ENCODE measurements at places on chromosomes 4 and X. TPM values are rescaled to one million over a fixed set of nuclear protein-coding genes. Genes with fewer than 3 reads are reported as not detected.

DNA sequence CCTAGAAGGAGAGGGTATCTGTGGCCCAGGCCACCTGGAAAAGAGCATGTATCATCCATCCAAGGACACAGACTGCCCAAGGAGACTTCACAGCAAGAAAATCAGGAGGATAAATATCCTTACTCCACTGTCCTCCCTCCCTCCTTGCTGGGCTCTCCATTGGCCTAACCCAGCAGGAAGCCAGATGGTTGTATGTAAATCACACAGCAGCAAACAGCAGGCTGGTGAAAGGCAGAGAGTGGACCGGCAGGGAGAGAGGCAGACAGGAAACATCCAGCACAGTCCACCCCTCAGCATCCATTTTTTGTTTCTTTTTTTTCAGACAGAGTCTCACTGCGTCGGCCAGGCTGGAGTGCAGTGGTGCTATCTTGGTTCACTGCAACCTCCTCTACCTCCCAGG lies 17.5 kb downstream of the TXK start:
- DNase-seq, result no peak

- DNase-seq, result no peak
These were observed 29.1 kb downstream of the STAG2 start for GRCh38 chrX:123990602-123991001.

- no peak for DNase-seq
These were observed 271.6 kb downstream of the TLL1 start for GRCh38 chr4:166144607-166145006.

- no peak for DNase-seq
These were observed 353.3 kb downstream of the ARHGAP24 start for GRCh38 chr4:85828027-85828890.

GRCh38 chrX:15497865-15498264 lies 2.7 kb upstream of the BMX start:
- DNase-seq, result no peak

DNA sequence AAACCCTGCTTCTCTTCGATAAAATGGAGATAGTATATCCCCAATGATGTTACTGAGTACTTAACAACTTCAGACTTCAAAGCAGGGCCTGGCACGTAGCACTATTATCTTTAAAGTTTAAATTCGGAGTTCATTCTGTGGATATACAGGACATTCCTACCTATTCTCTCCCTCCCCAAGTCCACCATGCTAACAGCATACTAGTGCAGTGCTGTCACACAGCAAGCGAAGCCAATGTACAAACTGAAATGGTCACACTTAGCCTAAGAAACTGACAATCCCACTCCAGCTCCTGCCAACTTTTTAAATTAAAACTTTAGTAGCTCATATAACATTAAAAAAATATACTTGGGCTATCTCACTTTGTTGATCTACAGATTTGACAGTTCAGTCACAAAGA lies 1.2 kb upstream of the DNAJB14 start:
- DNase-seq, result no peak

- no peak for DNase-seq
These were observed 109.5 kb downstream of the FRAS1 start for GRCh38 chr4:78166622-78167021.

DNA sequence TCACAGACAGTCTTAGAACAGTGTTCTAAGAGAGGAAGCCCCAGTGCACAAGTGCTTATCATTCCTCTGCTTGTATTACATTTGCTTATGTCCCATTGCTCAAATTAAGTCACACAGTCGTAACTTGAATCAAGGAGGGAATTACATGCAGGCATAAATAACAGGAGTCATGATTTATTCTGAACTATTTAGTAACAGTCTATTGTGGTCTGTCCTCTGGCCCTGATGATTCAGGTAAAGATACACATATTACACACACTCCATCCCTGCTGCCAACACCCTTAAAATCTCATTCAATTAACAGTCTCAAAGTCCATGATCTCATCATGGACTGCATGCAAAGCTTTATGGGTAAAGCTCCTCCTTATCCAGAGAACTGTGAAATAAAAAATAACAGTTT lies 60.1 kb downstream of the GRIA2 start:
- DNase-seq, result no peak

DNA sequence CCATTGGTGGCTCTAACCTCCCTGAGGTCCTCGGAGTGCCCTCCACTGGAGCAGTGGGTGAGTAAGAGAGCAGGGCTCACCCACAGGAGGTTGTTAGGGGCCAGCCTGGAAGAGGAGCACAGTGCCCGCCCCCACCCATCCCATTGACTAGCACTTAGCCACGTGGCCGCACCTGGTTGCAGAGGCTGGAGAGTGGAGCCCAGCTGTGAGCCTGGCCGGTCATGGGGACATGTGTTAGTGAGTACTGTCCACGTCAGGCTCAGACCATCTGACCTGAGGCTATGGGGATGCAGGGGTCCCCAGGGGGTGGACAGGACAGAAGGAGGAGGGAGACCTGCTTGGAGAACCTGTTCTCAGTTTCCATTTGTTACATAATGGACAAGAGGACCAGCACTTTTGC lies 1.4 kb upstream of the MAN2B2 start:
- no peak for DNase-seq

GRCh38 chrX:72145181-72145580 lies 13.5 kb upstream of the RTL5 start:
- DNase-seq, result no peak

- DNase-seq, result no peak
These were observed 43.0 kb downstream of the BANK1 start for GRCh38 chr4:101833480-101833879.

- DNase-seq, result no peak
These were observed 58.6 kb downstream of the AREG start for GRCh38 chr4:74503580-74503979.

GRCh38 chr4:21742326-21742725 lies 206.2 kb downstream of the KCNIP4 start:
- DNase-seq, result no peak

DNA sequence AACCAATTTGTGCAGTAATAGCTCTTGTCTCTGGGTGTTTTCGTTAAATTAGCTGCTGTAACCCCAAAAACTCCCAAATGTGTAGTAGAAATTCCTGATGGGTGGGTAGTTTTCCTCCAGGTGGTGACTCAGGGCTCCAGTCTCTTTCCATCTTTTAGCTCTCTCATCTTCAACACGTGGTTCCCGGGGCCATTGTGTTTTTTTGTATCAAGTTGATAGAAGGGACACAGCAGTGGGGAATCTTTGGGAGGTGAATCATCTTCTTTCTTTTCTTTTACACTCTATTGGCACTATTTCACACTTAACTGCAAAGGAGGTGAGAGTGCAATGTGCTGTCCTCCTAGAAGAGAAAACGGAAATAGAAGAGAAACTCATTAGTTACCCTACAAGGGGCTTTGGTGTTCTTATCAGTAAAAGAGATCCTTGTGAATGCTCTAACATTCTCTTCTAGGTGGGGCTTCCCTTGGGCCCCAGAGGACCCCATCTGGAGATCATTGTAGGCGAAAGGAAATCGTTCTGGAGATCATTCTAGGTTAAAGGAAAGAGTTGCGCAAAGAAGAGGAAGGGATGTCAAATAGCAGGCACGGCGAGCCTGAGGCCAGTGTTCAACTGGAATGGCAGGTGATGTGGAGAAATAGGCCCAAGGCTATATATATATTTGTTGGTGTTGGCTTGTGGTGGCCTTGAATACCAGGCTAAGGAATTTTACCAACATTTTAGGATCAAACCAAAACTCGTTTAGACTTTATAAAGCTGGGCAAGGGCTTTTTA lies 68.2 kb upstream of the ACSL1 start:
- DNase-seq, result no peak

DNA sequence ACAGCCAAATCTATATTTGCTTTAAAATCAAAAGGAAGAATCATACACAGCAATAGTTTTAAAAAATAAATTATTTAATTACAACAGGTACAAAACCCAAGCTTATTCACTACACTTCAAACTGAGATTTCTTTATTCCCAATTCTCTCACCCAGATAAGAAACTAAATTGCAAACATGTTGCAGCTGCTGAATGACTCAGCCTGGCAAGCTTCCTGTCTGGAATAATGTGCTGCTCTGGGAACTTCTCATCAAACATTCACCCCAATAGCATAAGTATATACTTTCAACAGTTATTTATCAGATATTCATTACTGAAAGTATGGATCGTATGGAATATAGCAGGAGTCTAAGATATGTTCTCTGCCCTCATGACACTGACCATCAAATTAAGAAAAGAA lies 43.0 kb upstream of the GABRA2 start:
- peak; percentile 14 for DNase-seq

GRCh38 chr4:910366-911091 lies 21.6 kb downstream of the GAK start:
- no peak for DNase-seq

DNA sequence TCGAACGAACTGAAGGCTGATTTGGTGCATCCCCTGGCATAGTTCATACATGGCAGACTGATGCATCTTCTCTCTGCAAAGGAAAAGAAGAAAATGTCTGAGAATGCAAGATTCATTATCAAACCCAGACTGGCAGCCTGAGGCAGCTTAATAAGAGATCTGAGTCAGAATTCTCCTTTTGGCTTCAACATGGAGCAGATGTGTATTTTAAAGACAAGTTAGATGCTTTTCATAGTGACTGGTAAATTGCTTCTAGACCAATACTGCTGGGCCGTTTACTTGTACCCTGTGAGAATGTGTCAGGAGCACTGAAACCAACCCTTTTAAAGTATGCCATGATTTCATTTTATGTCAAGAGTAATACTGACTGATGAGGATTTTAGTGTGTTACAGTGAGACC lies 322.0 kb downstream of the NR3C2 start:
- DNase-seq, result no peak

DNA sequence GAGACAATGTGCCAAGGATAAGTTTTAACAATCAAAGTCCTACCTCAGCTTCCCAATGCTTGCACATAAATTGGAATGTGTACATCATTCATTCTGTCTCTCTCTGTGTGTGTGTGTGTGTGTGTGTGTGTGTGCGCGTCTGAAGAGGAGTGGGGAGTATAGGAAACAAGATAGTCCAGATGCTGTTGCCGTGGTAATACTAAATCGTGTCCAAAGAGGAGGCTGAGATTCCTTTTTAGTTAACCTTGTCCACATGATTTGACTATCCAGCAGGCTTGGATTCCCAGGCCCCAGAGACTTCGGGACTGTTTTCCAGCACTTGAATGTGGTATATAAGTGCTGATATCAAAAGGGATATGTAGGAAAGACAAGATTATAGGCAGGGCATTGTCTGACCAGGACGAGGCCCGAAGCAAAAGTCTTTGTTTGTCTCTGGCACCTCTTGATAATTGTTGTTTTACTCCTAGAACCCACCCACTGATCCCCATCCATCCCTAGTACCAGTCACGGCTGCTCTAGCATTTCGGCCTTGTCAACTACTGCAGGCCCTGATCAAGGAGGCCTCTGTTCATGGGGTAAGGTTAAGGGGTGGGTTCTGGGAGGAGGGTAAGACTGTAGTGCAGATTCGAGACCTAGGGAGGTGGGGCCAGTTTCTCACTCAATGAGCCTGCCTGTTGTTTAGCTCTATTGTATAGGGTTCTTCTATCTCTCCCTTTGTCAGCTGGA lies 3.9 kb downstream of the PLP1 start:
- no peak for DNase-seq

- DNase-seq, result no peak
These were observed 74.8 kb upstream of the PASD1 start for GRCh38 chrX:151488677-151489076.

- no peak for DNase-seq
These were observed 13.6 kb upstream of the TXK start for GRCh38 chr4:48147621-48148020.

DNA sequence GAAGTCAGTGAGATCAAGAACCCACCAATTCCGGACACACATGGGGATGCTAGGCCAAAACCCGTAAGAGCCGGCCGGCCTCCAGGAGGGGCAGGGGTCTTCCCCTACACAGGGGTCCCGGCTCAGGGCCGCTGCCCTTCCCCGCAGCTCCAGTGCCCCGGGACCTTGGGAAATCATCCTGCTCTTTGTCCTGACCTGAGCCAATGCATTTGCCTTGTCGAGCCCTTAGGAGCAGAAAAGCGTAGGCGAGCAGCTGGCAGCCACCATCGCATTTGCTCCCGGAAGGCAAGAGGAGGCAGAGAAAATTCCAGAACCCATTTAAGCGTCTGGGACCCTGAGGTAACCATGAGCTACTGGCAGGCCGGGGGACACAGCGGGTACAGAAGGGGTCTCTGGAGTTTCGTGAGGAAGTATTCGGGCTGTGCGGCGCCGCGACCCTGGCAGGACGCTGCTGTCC lies 7.4 kb upstream of the TNIP2 start:
- no peak for DNase-seq

- no peak for DNase-seq
These were observed 22.8 kb upstream of the PDE6B start for GRCh38 chr4:602559-602942.

DNA sequence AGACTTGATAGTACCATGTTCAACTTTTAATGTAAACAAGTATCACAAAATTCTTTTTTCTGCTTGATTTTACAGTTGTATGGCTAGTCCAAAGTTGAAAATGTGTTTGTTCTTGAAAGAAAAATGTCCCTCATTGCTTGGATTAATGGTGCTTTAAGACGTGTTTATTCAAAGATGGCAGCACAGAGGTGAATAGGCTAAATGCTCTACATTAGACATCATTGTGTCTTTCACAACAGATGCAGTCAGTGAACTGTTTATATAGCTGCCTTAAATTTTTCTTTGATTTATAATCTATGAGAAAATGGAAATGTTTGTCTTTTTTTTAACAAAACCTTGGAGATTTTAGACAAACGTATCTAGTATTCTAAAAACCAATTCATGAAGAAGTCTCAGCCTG lies 137.3 kb downstream of the BMPR1B start:
- DNase-seq, result no peak

GRCh38 chr4:106852426-106852825 lies 183.7 kb downstream of the DKK2 start:
- no peak for DNase-seq

DNA sequence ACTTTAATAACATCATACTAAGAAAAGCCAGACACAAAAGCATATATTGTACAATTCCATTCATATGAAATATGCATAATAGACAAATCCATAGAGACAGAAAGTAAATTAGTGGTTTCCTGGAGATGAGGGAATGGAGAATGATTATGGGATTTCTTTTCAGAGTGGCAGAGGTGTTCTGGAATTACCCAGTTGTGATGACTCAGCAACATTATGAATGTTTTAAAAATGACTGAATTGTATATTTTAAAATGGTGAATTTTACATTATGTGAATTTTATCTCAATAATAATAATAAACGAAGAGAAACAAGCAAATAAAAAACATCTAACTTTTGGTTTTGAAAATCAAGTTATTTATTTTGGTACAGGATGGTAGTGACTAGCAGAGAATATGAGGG lies 11.2 kb downstream of the ZXDA start:
- DNase-seq, result no peak

Gene DIAPH2
- total RNA-seq, result 17.9 TPM

Gene EGFL6
- total RNA-seq, result 27.8 TPM

Gene PRDM5
- total RNA-seq, result 57.1 TPM

Gene MID1IP1
- total RNA-seq, result 43.8 TPM

Gene GRPR
- total RNA-seq, result 2.8 TPM

Gene UGT2B11
- 0.33 TPM for total RNA-seq

Gene MAGEA2B
- total RNA-seq, result not detected

Gene SMR3B
- total RNA-seq, result not detected

Gene CSAG3
- not detected for total RNA-seq

Gene CHRDL1
- total RNA-seq, result 8.1 TPM

Data from spinal cord (tissue), 10 donors.